Stimulated activated effector memory CD8-positive, alpha-beta T cell treated with anti-CD3 and anti-CD28 coated beads, Interleukin-12 subunit alpha, Interleukin-12 subunit beta, amount 100 ng/mL, for 72 hours (primary cell): ENCODE measurements at places on chromosomes 16 and 17.

GRCh38 chr16:66858740-66859396 lies 14.7 kb downstream of the CA7 start:
- DNase-seq, result no peak

DNA sequence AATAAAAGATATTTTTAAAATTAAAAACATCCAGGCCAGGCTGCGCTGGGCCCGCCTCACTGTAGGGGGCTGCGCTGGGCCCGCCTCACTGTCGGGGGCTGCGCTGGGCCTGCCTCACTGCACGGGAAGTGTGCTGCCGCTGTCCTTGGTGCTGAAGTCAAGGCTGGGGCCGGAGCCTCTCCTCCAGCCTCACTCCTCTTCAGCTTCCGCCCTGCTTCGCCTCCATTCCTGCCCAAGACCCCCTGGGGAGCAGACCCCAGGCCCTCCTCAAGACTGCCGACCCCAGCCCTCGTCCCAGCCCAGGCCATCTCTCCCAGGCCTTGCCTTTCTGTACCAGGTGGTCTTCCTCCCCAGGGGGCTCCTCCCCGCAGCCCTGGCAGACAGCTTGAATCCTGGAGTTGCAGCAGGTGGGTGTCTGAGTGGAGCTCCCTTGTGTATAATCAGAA lies 26.2 kb downstream of the ENDOV start:
- DNase-seq, result peak; percentile 36

- DNase-seq, result no peak
Measured at GRCh38 chr16:80993307-80993706, 13.4 kb downstream of the CMC2 start.

- DNase-seq, result no peak
Measured at GRCh38 chr16:67137605-67138004, 13.2 kb downstream of the B3GNT9 start.
